GM12878 (cell line): ENCODE measurements at places on chromosomes 7 and 10.

DNA sequence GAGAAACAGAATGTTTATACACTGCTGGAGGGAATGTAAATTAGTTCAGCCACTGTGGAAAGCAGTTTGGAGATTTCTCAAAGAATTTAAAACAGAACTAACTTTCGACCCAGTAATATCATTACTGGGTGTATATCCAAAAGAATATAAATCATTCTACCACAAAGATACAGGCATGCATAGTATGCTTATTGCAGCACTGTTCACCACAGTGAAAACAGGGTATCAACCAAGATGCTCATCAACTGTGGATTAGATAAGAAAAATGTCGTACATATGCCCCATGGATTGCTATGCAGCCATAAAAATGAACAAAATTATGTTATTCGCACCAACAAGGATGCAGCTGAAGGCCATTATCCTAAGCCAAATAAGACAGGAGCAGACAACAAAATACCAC, 343.1 kb upstream of the KCND2 start:
- no peak for DNase-seq

DNA sequence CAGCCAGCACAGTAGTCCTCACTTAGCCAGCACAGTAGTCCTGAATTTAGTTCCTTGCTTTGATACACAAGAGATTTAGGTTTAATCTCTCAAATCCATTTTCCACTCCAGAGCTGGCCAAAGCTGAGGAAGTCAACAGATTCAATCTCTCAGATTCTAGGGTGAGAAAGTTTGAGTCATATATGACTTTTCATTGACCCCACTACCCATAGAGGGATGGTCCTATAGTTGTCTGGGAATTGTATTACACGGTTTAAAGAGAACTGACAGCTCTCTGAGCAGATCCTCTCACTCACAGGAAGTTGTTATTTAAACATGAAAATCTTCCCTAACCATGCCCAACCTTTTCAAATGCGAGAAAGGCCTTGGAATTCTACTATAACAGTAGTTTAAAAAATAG, 641.8 kb upstream of the SEMA3D start:
- no peak for DNase-seq

GRCh38 chr7:134014935-134015334, 112.2 kb upstream of the LRGUK start:
- DNase-seq: no peak

- no peak for DNase-seq
These were observed 8.3 kb upstream of the ATP6V1F start for GRCh38 chr7:128854396-128854795.

GRCh38 chr7:41190581-41190980, 512.3 kb downstream of the INHBA start:
- DNase-seq: no peak

DNA sequence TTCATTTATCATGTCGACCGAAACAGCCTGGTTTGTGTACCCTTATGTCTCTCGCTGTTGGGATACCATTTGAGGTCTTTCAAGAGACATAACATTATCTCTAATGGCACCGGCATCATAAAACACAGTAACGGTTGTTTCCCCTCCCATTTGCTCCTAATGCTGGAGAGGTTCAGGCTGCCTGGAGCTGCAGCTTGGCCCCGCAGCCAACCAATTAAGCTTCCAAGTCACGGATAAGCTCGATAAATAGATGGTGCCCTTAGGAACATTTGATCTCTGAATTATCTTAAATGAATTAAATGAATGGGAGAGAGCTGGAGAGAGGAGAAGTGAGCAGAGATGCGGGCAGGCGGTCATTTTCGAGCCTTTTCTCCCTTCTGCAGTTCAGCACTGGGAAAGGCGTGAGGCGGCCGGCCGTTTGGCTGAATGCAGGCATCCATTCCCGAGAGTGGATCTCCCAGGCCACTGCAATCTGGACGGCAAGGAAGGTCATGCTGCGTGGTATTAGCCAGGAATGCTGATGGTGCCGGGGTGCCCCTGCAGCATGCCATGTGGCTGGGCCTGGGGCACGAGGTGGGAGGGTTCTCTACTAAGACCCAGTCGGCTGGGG, 12.6 kb downstream of the CPA4 start:
- DNase-seq: no peak

GRCh38 chr7:137975768-137976167, 26.1 kb downstream of the CREB3L2 start:
- no peak for DNase-seq

GRCh38 chr7:135509589-135509838, 388 bp downstream of the CNOT4 start:
- no peak for DNase-seq

GRCh38 chr10:15836807-15837206, 23.5 kb downstream of the MINDY3 start:
- DNase-seq: no peak

DNA sequence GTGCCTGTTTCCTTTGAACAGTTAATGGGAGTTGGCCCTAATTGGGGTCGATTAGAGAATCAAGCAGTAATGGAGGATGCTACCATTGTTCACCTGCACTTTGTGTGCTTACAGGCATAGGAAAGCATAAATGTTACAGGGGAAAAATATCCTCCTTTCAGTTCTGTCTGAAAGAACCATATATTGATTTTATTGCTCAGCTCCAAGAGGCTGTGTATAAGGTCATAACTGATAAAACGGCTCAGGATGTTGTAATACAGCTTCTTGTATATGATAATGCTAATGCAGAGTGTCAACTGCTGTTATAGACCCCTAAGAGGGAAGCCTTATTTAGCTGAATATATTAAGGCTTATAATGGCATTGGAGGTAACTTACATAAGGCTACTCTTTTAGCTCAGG, 32.9 kb upstream of the AKR1C2 start:
- no peak for DNase-seq

- DNase-seq: no peak
These were observed 278.8 kb downstream of the CAMK1D start for GRCh38 chr10:12628153-12628552.

DNA sequence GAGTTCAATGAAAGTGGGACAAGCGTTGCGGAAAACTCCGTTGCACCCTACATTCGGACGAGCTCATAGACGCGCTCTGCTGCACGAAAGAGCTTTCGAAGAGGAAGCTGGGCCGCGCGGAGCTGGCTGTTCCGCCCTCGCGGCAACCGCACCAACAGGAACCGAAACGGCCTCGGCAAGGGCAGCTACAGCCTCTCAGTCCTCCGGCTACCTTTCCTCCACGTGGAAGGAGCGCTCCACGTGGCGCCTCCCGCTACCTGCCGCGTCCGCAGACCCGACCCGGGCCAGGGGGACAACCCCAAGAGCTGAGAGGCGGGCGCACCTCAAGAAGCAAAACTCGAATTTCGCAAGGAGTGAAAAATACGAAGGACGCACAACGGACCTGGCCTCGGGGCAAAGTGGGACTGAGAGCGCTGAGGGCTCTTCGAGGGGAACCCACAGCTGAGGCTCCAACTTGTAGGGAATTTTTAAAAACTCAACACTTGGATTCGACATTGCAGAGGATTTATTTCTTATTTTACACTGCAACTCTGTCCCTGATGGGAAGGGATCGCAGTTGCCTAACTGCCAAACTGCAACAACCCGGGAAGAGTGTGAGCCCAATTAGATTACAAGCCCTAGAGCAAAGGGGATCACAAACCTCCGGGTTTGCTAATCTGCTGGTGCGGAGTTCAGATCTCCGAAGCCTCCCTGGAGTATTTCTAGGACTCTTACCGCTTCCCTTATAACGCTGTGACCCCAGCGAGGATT, 1.4 kb downstream of the HPSE2 start:
- DNase-seq: peak; percentile 17

DNA sequence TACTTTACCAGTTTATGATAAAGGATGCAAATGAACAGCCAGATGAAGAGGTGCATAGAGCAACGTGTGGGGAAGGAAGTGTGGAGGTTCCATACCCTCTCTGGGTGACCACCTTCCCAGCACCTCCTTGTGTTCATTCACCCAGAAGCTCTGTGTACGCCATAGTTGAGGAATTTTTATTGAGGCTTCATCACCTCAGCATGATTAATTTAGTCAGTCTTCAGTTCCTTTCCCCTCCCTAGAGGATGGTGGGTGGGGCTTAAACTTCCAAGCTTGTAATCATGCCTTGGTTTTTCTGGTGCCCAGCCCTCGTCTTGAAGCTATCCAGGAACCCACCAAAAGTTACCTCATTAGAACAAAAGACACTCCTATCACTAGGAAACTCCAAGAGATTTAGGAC, 162.7 kb downstream of the PLCE1 start:
- no peak for DNase-seq

GRCh38 chr10:61978965-61979364, 77.5 kb downstream of the ARID5B start:
- no peak for DNase-seq

DNA sequence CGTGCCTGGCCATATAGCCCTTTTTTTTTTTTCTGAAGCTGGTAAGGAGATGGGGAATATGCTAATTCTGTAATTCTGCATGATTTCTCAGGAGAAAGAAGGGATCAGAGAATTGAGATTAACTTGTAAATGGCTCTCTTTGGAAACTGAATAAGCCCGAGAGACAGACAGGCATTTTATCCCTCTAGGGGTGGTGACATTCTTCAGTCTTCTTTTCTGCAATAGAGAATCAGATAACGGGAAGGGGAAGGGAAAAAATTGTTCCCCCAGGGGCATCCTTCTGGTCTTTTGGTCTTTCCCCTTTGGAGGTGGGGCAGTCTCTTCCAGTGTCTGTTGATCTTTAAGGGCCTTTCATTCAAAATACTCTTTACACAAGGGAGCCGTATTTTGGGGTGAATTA, 34.2 kb downstream of the HK1 start:
- no peak for DNase-seq

GRCh38 chr10:61628875-61629513, 33.7 kb upstream of the CABCOCO1 start:
- no peak for DNase-seq

- no peak for DNase-seq
These were observed 248.8 kb upstream of the PTN start for GRCh38 chr7:137592232-137592896.

- DNase-seq: no peak
These were observed 38.3 kb upstream of the DLG5 start for GRCh38 chr10:77964811-77965210.

DNA sequence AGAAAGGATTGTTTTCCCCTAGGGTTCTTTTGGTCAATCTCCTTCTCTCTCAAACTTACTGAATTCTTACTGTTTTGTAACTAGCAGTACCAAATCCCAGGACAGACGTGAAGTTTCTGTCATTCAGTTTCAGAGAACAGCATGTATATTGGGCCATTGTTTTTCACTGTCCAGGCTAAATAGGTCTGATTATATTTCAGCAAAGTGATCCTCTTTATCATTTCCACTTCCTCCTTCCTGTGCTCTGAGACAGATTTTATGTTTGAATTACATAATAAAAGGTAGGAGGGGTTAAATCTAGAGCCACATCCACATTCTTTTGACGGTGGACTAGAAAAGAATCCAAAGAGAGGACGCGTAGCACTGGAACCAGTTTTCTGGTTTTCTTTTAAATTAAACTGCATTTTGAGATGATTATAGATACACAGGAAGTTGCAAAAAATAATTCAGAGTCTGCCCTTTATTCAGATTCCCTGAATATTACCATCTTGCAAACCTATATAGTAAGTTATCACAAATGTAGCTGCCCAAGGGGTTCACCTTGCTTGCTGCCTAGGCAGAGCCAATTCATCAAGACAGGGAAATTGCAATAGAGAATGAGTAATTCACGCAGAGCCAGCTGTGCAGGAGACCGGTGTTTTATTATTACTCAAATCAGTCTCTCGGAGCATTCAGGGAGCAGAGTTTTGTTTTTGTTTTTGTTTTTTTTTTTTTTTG, 40.1 kb downstream of the AKR1E2 start:
- no peak for DNase-seq

GRCh38 chr10:86936661-86937501, 20.5 kb downstream of the MMRN2 start:
- DNase-seq: no peak

DNA sequence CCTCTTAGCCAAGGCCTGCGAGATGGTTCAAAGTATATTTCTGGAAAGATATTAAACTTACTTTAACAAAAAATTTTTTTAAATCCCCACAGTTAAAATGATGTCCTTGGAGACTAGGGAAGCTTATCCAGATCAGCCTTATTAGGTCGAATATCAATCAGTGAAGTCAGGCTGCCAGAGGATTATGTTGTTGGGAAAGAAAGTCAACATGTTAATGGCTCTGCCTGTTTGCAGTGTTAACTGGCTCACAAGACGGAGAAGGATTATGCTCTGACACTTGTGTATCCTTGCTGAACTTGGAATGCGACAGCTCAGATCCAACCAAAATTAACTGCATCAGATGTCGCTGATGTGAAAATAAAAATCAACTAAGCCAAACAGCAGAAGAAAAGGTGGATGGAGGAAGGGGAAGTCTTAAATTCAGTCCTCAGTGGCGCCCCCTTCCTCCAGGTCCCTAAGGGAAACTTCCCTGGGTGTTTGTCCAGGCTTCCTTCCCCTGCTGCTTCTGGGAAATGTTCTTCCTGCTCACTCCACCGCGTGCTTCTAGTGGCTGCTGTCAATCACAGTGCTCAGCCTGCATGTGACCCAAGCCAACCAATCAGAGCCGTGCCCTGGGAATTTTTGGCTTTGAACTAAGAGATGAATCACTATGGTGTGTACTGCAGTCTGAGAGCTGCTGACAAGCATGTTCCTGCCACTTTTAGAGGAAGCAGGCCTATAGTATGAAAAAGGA, 690.4 kb upstream of the NRP1 start:
- no peak for DNase-seq

- DNase-seq: no peak
These were observed 10.5 kb downstream of the NOD1 start for GRCh38 chr7:30468041-30468440.

- DNase-seq: no peak
These were observed 57.8 kb upstream of the RAB18 start for GRCh38 chr10:27446091-27446918.

GRCh38 chr10:80537086-80537735, 491 bp upstream of the SH2D4B start:
- DNase-seq: no peak

DNA sequence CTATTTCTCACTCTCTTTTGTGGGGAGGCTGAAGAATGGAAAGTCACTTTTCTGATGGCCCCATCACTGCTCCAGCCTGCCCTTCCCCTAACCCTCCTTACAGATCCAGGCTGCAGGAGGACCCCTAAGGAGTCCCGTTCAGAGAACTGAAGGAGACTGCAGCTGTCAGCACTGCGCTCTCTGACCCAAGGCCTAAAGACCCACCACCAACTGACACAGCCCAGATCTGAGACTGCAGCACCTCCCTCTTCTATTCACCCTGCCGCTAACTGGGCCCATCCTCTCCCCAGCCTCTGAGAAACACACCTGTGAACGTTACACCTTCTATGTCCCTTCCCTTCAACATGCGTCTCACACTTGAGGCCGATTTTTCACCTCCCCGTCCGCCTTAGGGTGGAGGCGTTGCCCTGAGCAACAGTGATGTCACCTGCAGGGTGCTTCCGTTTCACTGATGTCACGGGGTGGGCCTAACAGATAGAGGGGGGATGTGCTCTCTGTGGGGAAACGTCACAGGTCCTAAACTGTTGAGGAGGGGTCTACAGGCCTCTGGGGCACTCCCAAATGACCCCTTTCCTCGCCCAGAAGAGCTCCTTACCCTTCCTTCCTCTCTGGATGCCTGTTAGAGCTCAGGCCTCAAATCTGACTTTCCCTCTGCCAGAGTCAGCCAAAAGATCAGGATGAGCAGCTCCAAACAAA, 5.1 kb downstream of the ITPRIP start:
- no peak for DNase-seq

- no peak for DNase-seq
These were observed 32.0 kb upstream of the HABP2 start for GRCh38 chr10:113520690-113521474.

GRCh38 chr7:130021105-130021834, 29.9 kb downstream of the ZC3HC1 start:
- DNase-seq: no peak

GRCh38 chr10:69817078-69817581, 15.4 kb downstream of the COL13A1 start:
- DNase-seq: no peak
